ENCODE measurements at places on chromosomes 1 and 21.

GRCh38 chr1:172206256-172206655, 214.2 kb upstream of the C1orf105 start:
- no peak for DNase-seq

- no peak for DNase-seq
Observed at GRCh38 chr1:117815926-117816325, 113.5 kb downstream of the GDAP2 start.

DNA sequence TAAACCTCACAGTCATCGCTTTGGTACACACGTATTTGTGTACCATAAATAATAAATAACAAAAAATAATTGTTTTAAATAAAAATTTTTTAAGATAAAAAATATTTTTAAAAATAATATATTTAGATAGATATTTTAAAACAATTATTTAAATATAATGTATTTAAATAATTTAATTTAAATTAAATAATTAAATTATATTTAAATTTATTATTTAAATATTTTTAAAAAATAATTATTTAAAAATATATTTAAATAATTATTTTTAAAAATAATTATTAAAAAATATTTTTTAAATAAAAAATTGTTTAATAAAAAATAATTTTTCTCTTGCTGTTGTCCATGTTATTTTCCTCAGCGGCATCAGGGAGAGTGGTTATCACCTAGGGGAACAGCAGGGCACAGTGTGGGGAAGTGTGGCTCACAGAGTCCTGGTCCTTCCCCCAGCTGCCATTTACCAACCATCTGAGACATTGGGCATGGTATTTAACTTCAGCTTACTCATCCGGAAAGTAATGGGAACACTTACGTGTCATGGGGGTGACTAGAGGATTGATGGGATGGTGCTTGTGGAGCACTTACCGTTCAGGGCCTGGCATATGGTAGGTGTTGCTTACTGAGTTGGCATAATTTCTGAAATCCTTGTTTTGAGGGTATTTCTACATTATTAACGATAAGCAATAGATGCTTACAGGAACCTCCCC, 92.9 kb upstream of the TSPAN2 start:
- no peak for DNase-seq

GRCh38 chr1:234495231-234495990, 16.4 kb upstream of the TARBP1 start:
- no peak for DNase-seq

All from central memory CD4-positive, alpha-beta T cell (primary cell).